ENCODE measurements at places on chromosomes 3 and 15. TPM values are rescaled to one million over a fixed set of nuclear protein-coding genes. Genes with fewer than 3 reads are reported as not detected.
A peak's percentile ranks its signal among the peaks of the same experiment; 100 is the strongest.

The FAM81A gene
- 4.2 TPM for total RNA-seq

The SPSB4 gene
- total RNA-seq = 35.1 TPM

GRCh38 chr3:130783629-130784028 lies 37.0 kb upstream of the PIK3R4 start:
- no peaks in the 10 kb centered on the region for H3K36me3 ChIP-seq
- H3K4me1 ChIP-seq = peaks cover 24% of the 10 kb centered on the region
- H3K27ac ChIP-seq = no peak overlapping the region
- no peak for DNase-seq
- H3K27me3 ChIP-seq = no peaks in the 10 kb centered on the region
- no peak overlapping the region for H3K4me3 ChIP-seq

DNA sequence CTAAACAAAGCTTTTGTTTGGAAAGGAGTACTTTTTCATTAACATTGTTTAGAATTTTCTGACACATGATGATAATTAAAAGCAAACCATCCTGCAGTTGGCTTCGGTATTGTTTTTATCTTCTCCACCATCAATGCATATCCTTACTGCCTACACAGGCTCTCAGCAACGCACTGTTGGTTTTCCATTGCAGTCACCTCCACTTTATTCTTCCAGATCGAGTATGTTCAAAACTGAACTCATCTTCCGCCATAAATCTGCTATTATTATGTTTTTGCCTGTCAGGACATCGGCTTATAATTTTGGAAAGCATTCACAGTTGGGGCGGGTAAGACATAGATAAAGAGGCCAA lies 589 bp upstream of the SENP5 start:
- H3K36me3 ChIP-seq = no peaks in the 10 kb centered on the region
- peak overlapping the region; percentile 98 for H3K27ac ChIP-seq
- peak overlapping the region; percentile 87 for H3K4me3 ChIP-seq
- no peak for DNase-seq
- no peaks in the 10 kb centered on the region for H3K27me3 ChIP-seq
- peaks cover 22% of the 10 kb centered on the region for H3K4me1 ChIP-seq

GRCh38 chr15:88748081-88748480 lies 55.2 kb upstream of the ACAN start:
- peaks cover 32% of the 10 kb centered on the region for H3K27me3 ChIP-seq
- no peaks in the 10 kb centered on the region for H3K4me1 ChIP-seq
- DNase-seq = no peak
- no peak overlapping the region for H3K4me3 ChIP-seq
- H3K27ac ChIP-seq = no peak overlapping the region

All from neural crest cell (in vitro differentiated cells).